ENCODE measurements at places on chromosomes 1 and 21.

GRCh38 chr1:216034506-216034905 lies 388.7 kb downstream of the USH2A start:
- no peak for DNase-seq

DNA sequence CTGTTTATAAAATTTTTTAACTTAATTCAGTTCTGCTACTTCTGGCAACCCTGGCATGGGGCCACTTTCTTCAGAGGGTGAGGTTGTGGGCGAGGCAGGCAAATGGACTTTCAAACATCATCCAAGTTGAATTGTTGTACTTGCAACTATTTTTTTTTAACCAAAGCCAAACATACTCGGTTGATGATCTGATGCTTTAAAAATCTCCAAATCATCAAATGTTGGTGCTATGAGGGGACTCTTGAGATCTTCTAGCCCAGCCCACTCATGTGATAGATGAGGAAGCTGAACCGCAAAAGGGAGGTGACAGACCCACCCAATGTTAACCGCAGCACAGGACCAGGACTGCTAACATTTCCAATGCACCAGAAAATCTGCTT lies 6.7 kb downstream of the SLC1A7 start:
- no peak for DNase-seq

- DNase-seq = no peak
These were observed 92.2 kb upstream of the TTC39A start for GRCh38 chr1:51422367-51423072.

DNA sequence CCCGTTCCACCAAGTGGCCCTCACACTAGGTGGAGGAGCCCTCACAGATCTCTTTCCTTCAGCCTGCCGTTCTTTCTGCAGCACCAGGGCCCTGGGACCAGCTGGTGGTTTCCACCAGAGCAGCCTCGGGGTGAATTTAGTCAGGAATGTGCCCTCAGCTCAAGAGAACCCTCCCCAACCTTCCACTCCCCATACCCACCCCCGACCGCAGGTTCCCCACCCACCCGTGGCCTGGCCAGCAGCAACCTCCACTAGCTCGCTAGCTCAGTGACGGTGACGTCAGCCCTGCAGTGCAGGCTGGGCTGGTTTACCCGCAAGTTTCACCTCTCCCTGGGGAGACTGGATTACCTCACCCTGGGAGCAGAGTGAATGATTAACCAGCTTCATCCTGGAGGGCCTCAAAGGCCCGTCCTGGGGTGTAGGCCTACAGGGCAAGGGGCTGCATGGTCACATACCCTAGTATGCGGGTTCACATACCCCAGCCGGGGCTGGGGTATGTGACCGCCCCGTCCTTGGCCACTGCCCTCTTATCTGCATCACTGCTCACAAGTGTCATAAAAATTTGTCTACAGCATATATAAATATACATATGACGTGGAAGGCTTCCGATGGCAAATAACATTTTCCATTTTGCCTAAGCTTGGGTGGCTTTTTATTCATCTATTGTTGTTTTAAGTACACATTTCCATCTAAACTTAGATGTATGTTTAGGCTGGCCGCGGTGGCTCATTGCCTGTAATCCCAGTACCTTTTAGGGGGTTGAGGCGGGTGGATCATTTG lies 24.5 kb downstream of the ELF3 start:
- DNase-seq = no peak
